ENCODE measurements at places on chromosomes 11 and 22. TPM values are rescaled to one million over a fixed set of nuclear protein-coding genes. Genes with fewer than 3 reads are reported as not detected.

Gene MYO7A
- not detected for total RNA-seq

Gene ABTB2
- total RNA-seq: 9.9 TPM

Gene SCUBE1
- total RNA-seq: not detected

Gene C22orf42
- total RNA-seq: not detected

Gene CDON
- 10.3 TPM for total RNA-seq

Gene INS
- not detected for total RNA-seq

Gene CRYBA4
- total RNA-seq: not detected

Gene SHANK3
- 0.51 TPM for total RNA-seq

Gene OR2D2
- 0.22 TPM for total RNA-seq

Gene ASCL3
- not detected for total RNA-seq

Gene CARNS1
- 0.38 TPM for total RNA-seq

Gene IL17RA
- total RNA-seq: 31.6 TPM

Gene SYT12
- total RNA-seq: 2.8 TPM

- no peak overlapping the region for H3K4me3 ChIP-seq
- 0 out of 2 replicates have a peak, but pooled peaks cover 3% of the 10 kb centered on the region for H3K27me3 ChIP-seq
- no peak overlapping the region for H3K27ac ChIP-seq
- no peaks in the 10 kb centered on the region for H3K4me1 ChIP-seq
- no peaks in the 10 kb centered on the region for H3K36me3 ChIP-seq
Measured at GRCh38 chr11:102647430-102647829, 22.3 kb upstream of the MMP20 start.

DNA sequence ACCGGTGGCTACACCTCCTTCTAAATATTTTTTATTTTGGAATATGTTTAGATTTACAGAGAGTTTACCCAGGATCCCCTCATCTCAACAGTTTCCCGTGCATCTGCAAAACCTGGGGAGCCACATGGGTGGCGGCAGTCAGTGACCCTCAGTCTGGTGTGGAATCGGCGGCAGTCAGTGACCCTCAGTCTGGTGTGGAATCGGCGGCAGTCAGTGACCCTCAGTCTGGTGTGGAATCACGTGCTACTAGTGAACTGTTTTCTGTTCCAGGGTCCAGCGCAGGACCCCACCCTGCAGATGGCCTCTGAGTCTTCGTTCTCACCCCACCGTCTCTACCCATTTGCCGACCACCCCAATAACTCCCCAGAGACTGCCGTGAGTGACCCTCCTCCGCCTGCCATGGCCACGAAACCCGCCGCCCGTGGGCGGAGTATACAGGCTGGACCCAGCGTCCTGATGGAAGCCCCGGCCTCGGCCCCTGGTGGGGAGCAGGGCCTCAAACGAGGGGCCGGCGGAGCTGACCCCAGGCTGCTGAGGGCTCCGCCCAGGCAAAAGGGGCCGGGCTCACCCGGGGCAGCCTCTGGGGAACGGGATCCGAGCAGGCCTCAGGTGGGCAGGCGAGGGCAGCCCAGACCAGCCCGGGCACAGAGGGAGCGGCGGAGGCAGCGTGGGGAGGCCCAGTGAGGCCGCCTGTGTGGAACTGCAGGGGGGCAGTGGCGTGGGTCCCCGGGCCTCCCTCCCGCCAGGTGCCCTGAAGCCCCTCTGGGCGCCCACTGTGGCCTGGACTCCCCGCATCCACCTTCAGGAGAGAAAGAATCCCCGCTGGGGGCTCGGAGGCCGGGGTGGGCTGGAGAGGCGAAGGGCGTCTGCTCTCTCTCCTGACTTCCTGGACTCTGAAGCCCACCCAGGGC, 2.5 kb downstream of the IL17REL start:
- no peaks in the 10 kb centered on the region for H3K36me3 ChIP-seq
- no peak for DNase-seq
- H3K27me3 ChIP-seq: peaks cover 50% of the 10 kb centered on the region
- H3K27ac ChIP-seq: no peak overlapping the region

GRCh38 chr11:132196928-132197327, 826.5 kb downstream of the NTM start:
- no peaks in the 10 kb centered on the region for H3K36me3 ChIP-seq
- DNase-seq: no peak
- no peak overlapping the region for H3K27ac ChIP-seq
- no peaks in the 10 kb centered on the region for H3K4me1 ChIP-seq
- H3K27me3 ChIP-seq: no peaks in the 10 kb centered on the region

DNA sequence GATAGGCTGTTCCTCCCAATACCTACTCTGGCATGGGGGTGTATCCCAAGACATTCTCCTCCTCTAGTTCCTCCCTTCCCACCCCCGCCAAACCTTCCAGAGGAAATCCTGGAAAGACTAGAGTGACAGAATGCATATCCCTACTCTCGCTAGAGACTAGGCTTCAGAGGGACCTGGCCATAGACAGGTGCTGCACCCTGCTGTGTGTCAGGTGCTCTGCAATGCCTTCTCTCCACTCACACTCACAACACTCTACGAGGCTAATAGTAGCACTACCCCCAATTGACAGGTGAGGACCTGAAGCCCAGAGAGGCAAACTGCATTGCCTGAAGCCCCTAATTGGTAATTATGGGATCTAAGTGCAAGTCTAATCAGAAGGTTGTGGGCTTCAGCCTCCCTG, 46.2 kb upstream of the LMO1 start:
- no peak overlapping the region for H3K4me3 ChIP-seq
- H3K27me3 ChIP-seq: peaks cover 11% of the 10 kb centered on the region
- H3K36me3 ChIP-seq: no peaks in the 10 kb centered on the region
- no peak for DNase-seq
- no peaks in the 10 kb centered on the region for H3K4me1 ChIP-seq

GRCh38 chr11:62069374-62069773, 54.4 kb upstream of the INCENP start:
- no peaks in the 10 kb centered on the region for H3K4me1 ChIP-seq
- H3K27ac ChIP-seq: no peak overlapping the region
- no peak overlapping the region for H3K4me3 ChIP-seq
- no peak for DNase-seq
- H3K27me3 ChIP-seq: no peaks in the 10 kb centered on the region

GRCh38 chr11:18384157-18384641, 10.2 kb upstream of the LDHA start:
- peak; percentile 91 for DNase-seq
- H3K4me1 ChIP-seq: peaks cover 32% of the 10 kb centered on the region
- H3K27ac ChIP-seq: peak overlapping the region; percentile 99
- H3K36me3 ChIP-seq: no peaks in the 10 kb centered on the region
- H3K4me3 ChIP-seq: peak overlapping the region; percentile 50
- no peaks in the 10 kb centered on the region for H3K27me3 ChIP-seq

GRCh38 chr11:104734998-104735397, 163.3 kb downstream of the CASP12 start:
- H3K4me3 ChIP-seq: no peak overlapping the region
- no peaks in the 10 kb centered on the region for H3K36me3 ChIP-seq
- DNase-seq: no peak
- no peak overlapping the region for H3K27ac ChIP-seq

DNA sequence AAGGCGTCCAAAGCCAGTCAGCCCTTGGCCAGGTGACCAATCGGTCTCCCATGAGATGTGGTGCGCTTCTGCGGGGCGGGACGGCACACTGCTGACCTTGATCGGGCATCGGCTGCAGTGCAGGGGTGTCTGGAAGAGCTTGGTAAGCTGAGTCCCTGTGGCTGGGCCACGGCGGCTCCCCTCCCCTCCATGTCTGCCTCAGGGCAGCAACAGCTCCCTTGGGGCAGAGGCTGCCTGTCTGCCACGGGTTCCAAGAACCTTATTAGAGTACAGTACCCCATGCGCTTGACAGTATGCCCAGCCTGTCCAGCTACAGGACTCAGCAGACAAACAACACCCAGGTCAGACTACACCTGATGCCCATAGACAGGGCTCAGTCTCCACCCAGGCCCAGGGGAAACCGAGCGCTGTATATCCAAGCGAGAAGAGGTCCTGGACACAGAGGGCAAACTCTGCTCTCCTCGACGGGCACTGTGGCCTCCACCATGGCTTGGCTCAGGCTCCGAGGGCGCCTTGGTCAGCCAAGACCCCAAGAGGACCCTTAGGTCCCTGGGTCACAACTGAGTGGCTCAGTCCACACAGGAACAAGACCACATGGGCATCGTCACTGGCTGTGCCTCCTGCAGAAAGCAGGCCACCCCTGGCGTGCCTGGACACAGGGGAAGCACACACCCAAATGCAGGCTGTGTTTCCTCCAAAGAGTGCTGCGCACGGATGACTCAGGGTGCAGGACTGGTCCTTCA, 18.9 kb downstream of the TSPAN32 start:
- H3K27ac ChIP-seq: no peak overlapping the region
- no peak for DNase-seq
- no peaks in the 10 kb centered on the region for H3K36me3 ChIP-seq
- no peaks in the 10 kb centered on the region for H3K4me1 ChIP-seq
- H3K27me3 ChIP-seq: no peaks in the 10 kb centered on the region

DNA sequence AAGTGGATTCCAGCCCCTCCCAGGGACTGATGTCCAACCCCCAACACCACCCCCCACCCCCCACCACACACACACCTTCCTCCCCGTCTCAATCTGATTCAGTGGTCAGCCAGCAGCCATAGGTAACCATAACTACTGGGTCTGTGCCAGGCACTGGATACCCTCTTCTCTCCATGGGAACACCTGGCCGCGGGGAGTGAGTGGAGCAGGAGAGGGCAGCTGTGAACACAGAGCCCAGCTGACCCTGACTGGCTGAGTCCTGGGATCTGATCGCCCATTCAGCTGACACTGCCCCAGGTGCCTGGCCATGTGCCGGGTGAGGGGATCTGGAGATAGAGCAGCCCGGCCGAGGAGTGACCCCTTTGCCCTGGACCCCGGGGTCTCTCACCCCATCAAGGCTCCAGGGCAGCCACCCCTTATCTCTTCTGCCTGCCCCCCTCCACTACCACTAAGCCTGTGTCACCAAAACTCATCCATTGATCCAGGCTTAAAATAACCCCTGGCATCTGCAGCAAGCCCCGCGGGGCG, 2.6 kb upstream of the SHISA8 start:
- no peak for DNase-seq
- H3K36me3 ChIP-seq: no peaks in the 10 kb centered on the region
- H3K4me1 ChIP-seq: no peaks in the 10 kb centered on the region
- H3K27ac ChIP-seq: no peak overlapping the region

DNA sequence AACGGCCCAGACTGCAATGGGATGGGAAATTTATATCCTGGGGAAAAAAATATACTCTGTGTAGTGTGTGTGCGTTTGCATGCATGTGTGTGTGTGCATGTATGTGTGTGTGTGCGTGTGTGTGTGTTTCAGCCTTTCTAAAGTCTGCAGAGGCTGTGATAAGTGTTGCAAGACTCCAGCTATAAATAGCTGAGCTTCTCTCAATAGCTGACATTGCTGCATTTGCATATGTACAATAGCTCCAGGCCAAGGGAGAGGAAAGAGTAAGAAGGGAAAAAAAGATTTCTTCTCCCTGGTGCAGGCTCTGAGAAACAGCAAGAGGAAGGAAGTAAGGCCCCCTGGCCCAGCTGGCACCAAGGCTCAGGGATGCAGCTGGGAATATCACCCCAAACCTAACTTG, 483.0 kb downstream of the MN1 start:
- no peak overlapping the region for H3K27ac ChIP-seq
- H3K4me3 ChIP-seq: no peak overlapping the region
- no peaks in the 10 kb centered on the region for H3K36me3 ChIP-seq
- peak; percentile 67 for DNase-seq

DNA sequence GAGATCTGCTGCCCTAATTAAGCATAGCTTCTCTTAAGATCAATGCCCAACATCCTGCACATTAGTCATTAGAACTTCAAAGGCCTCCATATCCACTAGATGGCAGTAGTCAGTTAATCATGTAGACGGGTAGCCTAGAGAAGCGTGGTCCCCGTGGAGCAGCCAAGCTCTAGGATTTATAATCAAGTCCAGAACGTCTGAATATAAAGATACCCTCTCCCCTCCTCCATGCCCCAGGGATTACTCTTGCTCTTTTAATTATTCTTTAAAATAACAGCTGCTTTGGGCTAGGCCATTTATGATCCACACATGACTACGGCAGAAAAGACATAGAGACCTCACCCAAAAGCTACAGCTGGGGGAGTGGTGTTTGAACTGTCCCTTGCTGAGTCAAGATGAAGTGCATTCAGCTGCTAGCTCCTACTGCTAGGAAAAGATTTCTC, 327.6 kb upstream of the PLET1 start:
- peaks cover 5% of the 10 kb centered on the region for H3K27me3 ChIP-seq
- H3K4me1 ChIP-seq: no peaks in the 10 kb centered on the region
- no peak overlapping the region for H3K4me3 ChIP-seq
- H3K36me3 ChIP-seq: no peaks in the 10 kb centered on the region

DNA sequence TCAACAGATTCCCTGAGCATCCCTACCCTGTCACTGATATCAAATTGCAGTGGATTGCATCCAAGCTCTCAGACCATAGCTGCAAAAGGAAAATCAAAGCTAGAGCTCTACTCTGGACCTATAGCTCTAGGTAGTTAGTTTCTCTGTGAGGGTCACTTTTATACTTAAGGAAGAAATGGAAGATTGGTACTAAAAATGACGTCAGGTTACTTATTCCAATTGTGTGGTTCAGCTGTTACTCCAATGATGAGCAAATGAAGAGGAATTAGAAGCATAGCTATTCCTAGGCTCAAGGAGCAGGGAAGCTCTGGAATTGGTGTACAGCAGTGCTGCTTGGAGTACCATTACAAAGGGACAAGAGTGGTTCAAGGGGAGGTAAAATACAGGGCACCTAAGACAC, 36.4 kb upstream of the GLYATL1 start:
- no peak for DNase-seq
- no peak overlapping the region for H3K4me3 ChIP-seq
- no peak overlapping the region for H3K27ac ChIP-seq
- no peaks in the 10 kb centered on the region for H3K4me1 ChIP-seq

- H3K27ac ChIP-seq: peak overlapping the region; percentile 95
- H3K4me1 ChIP-seq: peaks cover 54% of the 10 kb centered on the region
- peaks cover 14% of the 10 kb centered on the region for H3K36me3 ChIP-seq
- H3K27me3 ChIP-seq: no peaks in the 10 kb centered on the region
- peak overlapping the region; percentile 84 for H3K4me3 ChIP-seq
Measured at GRCh38 chr11:33735271-33736147, 714 bp downstream of the CD59 start.

GRCh38 chr11:126636911-126637794, 281.7 kb downstream of the ST3GAL4 start:
- H3K4me1 ChIP-seq: peaks cover 39% of the 10 kb centered on the region
- H3K27me3 ChIP-seq: no peaks in the 10 kb centered on the region
- H3K27ac ChIP-seq: peak overlapping the region; percentile 93
- peak overlapping the region; percentile 40 for H3K4me3 ChIP-seq
- no peaks in the 10 kb centered on the region for H3K36me3 ChIP-seq

GRCh38 chr11:44530413-44531115, 34.9 kb upstream of the CD82 start:
- peaks cover 40% of the 10 kb centered on the region for H3K27me3 ChIP-seq
- DNase-seq: peak; percentile 32
- H3K4me1 ChIP-seq: no peaks in the 10 kb centered on the region
- H3K4me3 ChIP-seq: no peak overlapping the region
- no peaks in the 10 kb centered on the region for H3K36me3 ChIP-seq

GRCh38 chr11:67409781-67410368, 5.6 kb upstream of the CARNS1 start:
- H3K27me3 ChIP-seq: peaks cover 23% of the 10 kb centered on the region
- no peaks in the 10 kb centered on the region for H3K36me3 ChIP-seq
- H3K27ac ChIP-seq: no peak overlapping the region
- no peaks in the 10 kb centered on the region for H3K4me1 ChIP-seq
- DNase-seq: no peak

- H3K4me1 ChIP-seq: no peaks in the 10 kb centered on the region
- peaks cover 26% of the 10 kb centered on the region for H3K27me3 ChIP-seq
- no peak overlapping the region for H3K4me3 ChIP-seq
- H3K27ac ChIP-seq: no peak overlapping the region
Measured at GRCh38 chr22:44962741-44963454, 46.9 kb downstream of the PHF21B start.

GRCh38 chr11:64568584-64569140, 22.4 kb upstream of the SLC22A12 start:
- no peaks in the 10 kb centered on the region for H3K4me1 ChIP-seq
- H3K36me3 ChIP-seq: no peaks in the 10 kb centered on the region
- H3K4me3 ChIP-seq: no peak overlapping the region
- H3K27me3 ChIP-seq: peaks cover 9% of the 10 kb centered on the region

- 0 out of 2 replicates have a peak, but pooled peaks cover 6% of the 10 kb centered on the region for H3K27me3 ChIP-seq
- no peak for DNase-seq
- no peak overlapping the region for H3K4me3 ChIP-seq
Measured at GRCh38 chr11:16154715-16155396, 201.5 kb downstream of the SOX6 start.

Measured in GM23248 (cell line).